ENCODE measurements at places on chromosomes 2 and 18.

- no peak for DNase-seq
These were observed 75.0 kb downstream of the TPO start for GRCh38 chr2:1488181-1488671.

DNA sequence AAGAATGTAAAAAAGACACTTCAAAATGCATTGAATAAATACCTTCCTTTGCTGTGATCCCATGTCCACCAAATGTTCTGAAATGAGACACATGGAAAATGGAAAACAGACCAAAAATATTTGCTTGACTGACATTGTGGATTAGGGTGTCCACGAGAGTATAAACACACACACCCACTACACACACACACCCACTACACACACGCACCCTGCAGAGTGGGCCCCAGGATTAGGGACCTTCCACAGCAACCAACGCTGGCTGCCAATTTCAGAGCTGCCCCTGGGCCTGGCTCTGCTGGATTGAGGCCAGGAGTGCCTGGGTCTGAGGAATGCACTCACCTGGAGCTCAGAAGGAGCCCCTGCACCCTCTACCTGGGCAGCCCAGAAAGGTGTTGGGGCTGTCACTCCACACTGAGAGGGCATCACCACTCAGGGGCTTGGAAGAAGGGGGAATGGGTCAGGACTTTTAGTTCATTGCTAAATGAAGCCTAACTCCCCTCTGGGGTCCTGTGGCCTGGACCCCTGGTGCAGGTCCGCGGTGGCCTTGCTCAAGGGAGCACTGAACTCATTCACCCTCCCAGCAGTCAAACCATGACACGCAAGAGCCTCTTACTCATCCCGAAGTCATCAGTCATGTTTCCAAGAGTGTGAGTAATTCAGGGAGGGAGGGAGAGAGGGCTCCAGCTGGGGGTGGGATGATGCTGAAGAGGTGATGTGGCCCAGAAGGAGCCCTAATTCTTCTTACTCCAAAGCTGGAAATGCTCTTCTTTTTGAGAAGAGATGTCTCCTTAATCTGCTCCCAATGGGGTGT lies 50.2 kb upstream of the PLB1 start:
- peak; percentile 76 for DNase-seq

DNA sequence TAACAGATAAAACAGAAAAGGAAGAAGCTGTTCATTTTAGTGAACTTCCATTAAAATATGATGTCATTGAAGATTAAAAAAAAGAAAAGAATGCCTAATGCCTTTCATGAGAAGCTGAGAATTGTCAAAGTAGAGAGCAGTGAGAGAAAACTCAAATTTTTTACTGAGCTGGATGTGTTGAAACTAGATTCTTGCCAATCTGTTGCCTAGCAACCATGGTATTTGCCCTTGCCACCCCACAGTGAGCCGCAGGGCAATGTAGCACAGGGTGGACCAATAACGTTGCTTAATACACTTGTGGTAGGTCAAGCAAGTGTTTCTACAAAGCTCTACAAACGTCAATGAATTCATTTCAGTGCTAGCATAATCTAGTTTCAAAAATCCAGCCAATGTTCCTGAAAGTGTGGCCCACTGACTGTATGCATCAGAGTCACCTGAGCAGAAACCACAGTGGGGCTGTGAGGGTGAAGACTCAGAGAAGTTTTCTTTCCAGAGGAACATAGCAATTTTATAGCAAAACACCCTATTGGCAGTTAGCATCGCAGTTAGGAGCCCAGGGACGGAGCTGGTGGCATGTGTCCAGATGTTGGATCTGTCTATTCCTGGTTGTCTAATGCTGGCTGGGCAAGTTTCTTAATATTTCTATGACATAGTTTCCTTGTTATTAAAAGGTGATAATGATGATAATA lies 132.2 kb downstream of the DOCK10 start:
- DNase-seq = no peak

DNA sequence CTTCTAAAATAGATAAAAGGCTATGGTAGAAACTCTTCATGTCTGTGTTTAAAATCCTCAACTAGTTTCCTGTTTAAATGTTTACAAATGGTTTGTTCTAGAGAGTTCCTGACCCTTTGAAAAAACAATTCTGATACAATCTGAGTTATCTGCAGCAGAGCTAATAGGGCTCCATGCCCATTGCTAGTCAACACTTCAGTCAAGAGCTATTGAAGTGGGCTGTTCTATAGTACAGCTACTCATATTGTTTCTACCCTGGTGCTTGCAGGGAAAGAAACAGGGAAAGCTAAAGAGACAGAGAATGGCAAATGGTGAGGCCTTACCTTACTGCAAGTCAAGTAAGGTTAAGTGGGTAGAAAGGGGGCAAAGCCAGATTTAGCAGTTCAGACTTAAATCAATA lies 112.3 kb upstream of the CAVIN2 start:
- no peak for DNase-seq

DNA sequence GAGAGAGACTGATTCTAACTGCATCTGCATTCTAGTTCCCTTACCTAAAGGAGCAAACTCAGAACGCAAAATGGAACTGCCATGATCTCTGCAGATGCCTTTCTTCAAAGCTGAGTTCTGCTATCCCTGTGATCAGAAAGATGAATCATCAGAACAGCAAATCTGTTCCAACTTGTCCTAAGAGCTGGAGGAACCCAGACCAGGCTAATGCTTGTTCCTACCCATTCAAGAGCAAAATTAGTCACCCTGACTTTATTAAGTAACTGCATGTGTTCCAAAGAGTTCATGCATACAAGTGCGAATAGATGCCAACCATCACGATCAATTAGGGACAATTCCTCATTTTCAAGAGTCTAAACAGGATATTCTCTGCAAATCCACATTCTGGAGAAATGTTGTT lies 46.5 kb downstream of the MBP start:
- DNase-seq = no peak

GRCh38 chr2:152715854-152716428 lies 1.3 kb downstream of the PRPF40A start:
- DNase-seq = no peak

GRCh38 chr2:84888401-84889276 lies 7.8 kb upstream of the TRABD2A start:
- DNase-seq = peak; percentile 23

- DNase-seq = no peak
These were observed 140.6 kb upstream of the NOSTRIN start for GRCh38 chr2:168661863-168662256.

- DNase-seq = no peak
These were observed 37.3 kb downstream of the MTCL1 start for GRCh38 chr18:8742387-8743361.

GRCh38 chr18:497688-498087 lies 2.8 kb downstream of the COLEC12 start:
- DNase-seq = no peak

DNA sequence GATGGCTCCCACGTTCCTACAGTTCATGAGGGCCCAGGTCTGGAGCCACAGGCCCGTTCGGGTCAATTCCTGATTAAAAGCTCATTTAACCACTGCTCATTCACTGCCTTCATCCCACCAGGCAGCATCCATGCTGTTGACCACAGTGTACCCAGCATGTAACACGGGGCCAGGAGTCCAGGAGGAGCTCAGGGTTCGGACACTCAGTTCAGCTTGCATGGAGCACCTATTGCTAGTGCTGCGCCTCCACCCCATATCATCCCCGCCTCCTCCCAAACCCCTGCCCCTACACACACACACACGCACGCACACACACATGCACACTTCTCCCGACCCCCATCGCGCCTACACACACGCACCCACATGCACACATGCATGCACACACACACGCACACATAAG lies 72.9 kb upstream of the SNTG2 start:
- DNase-seq = no peak

DNA sequence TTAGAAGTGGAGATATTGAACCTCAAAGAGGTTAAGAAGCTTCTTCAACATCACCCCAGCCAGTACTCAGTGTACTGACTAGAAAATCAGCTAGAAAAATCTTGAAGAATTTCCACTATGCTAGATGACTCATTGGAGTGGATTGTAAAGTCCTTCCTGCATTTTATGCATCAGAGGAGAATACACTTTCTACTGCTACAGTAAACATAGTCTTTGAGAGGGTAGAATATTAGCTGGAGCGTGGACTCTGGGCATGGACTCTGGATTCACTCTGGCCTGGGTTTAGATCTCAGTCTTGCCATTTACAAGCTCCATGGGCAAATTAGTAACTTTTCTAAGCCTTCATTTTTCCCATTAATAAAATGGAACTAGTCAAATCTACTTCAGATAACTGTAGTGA lies 215.9 kb downstream of the IRS1 start:
- peak; percentile 66 for DNase-seq

GRCh38 chr2:160375037-160375436 lies 118.6 kb downstream of the RBMS1 start:
- DNase-seq = no peak

DNA sequence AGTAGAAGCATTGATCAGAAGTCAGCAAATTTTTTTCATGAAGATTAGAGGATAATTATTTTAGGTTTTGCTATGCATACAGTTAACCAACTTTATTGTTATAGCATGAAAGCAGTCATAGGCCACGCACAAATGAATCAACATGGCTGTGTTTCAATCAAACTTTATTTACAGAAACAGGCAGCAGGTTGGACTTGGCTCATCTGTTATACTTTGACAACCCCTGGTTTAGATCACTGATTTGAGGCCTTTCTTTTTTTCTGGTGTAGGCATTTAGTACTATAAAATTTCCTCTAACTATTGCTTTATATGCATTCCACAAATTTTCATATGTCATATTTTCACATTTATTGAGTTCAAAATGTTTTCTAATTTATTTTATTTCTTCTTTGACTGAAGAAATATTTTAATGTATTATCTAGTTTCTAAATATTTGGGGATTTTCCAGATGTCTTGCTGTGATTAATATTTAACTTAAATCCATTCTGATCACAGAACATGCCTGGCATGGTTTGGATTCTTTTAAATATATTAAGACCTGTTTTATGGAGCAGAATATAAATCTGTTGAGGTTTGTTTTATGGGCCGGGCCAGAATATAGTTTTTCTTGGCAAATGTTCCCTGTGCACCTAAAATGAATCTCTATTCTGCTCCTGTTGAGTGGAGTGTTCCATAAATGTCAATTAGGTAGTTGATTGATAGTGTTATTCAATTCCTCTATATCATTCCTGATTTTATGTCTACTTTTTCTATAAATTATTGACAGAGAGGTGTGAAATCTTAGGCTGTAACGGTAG lies 116.3 kb upstream of the KLHL29 start:
- peak; percentile 26 for DNase-seq

- peak; percentile 47 for DNase-seq
These were observed 7.6 kb upstream of the LPIN1 start for GRCh38 chr2:11738589-11739436.

- no peak for DNase-seq
These were observed 741.0 kb downstream of the PLCL1 start for GRCh38 chr2:198545411-198545810.

GRCh38 chr18:22817844-22818243 lies 115.3 kb upstream of the RBBP8 start:
- DNase-seq = no peak

All from HS-27A (cell line).